ENCODE measurements at places on chromosomes 7 and 10. TPM values are rescaled to one million over a fixed set of nuclear protein-coding genes. Genes with fewer than 3 reads are reported as not detected.

Gene FAM13C
- 18.5 TPM for total RNA-seq

DNA sequence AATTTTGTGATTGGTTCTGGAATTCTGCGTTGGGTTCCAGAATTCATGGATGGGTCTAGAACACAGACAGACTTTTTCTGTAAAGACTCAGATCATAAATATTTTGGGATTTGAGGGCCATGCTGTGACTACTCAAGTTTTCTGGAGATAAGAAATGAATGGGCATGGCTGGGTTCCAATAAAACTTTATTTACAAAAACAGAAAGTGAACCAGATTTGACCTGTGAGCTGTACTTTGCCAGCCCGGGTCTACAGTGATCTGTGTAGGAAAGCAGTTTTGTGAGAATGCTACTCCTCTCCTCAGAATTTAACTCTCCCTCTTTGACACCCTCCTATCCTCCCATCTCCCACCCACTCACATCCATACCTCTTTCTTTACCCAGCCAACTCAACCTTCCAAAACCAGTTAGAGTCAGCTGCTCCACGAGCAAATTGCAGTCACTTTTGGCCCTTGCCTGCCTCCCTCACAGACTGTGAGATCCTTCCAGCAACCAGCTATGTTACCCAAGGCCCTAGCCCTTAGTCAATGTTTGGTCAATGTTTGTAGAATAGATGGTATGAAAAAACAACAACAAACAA, 312.8 kb upstream of the ZMIZ1 start:
- peaks cover 35% of the 10 kb centered on the region for H3K4me1 ChIP-seq
- DNase-seq, result no peak
- no peaks in the 10 kb centered on the region for H3K36me3 ChIP-seq
- no peak overlapping the region for H3K27ac ChIP-seq
- no peaks in the 10 kb centered on the region for H3K27me3 ChIP-seq

DNA sequence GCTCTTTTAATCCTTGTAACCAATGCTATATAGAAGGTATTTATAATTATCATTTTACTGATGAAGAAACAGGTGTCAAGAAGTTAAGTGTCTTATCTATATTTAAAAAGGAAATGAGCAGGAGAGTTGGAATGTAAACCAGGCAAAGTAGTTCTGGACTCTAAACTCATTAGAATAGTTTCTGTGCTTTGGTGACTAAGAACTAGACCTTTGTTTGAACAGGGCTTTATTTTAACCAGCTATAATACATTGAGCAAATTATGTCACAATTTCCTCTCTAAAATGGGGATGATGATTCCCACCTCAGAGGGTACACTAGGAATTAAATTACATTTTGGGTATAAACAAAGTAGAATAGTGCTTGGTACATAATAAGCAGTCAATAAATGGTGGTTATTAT, 236.0 kb downstream of the MAGI2 start:
- DNase-seq, result no peak
- no peaks in the 10 kb centered on the region for H3K27me3 ChIP-seq
- H3K4me3 ChIP-seq, result no peak overlapping the region
- no peaks in the 10 kb centered on the region for H3K36me3 ChIP-seq

GRCh38 chr10:78458983-78459638, 425.4 kb downstream of the RPS24 start:
- no peaks in the 10 kb centered on the region for H3K36me3 ChIP-seq
- no peak for DNase-seq
- peaks cover 8% of the 10 kb centered on the region for H3K4me1 ChIP-seq
- no peak overlapping the region for H3K4me3 ChIP-seq

DNA sequence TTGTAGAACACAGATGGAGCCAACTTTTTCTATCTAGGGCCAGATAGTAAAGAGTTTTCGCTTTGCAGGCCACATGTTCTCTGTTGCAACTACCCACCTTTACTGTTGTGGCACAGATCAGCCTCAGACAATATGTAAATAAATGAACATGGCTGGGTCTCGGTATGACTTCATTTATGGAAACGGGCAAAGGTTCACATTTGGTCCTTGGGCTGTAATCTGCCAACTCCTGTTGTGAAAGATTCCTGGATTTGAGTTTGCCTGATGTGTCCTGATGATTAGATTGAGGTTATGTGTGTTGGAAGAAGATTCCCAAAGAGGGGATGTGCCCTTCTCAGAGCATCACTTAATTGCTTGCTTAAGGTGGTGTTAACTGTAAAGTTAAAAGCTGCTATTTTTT, 38.2 kb downstream of the RBM20 start:
- DNase-seq, result no peak
- H3K27me3 ChIP-seq, result no peaks in the 10 kb centered on the region
- no peaks in the 10 kb centered on the region for H3K36me3 ChIP-seq
- H3K27ac ChIP-seq, result no peak overlapping the region
- no peaks in the 10 kb centered on the region for H3K4me1 ChIP-seq
- H3K4me3 ChIP-seq, result no peak overlapping the region
